ENCODE measurements at places on chromosomes 7 and 10. TPM values are rescaled to one million over a fixed set of nuclear protein-coding genes. Genes with fewer than 3 reads are reported as not detected.

The SMKR1 gene
- 3.8 TPM for total RNA-seq

The CDK14 gene
- 174 TPM for total RNA-seq

The ZNF736 gene
- 79.8 TPM for total RNA-seq

The ZNF37A gene
- 26.4 TPM for total RNA-seq

The NAT16 gene
- total RNA-seq, result not detected

The PRSS37 gene
- total RNA-seq, result not detected

The FAM131B gene
- 0.05 TPM for total RNA-seq

The PKD2L1 gene
- not detected for total RNA-seq

The LIPJ gene
- total RNA-seq, result 0.39 TPM

The SLC29A3 gene
- total RNA-seq, result 6.7 TPM

The ZNF853 gene
- 6.3 TPM for total RNA-seq

The ZNF503 gene
- not detected for total RNA-seq

The SPDYE8 gene
- not detected for total RNA-seq

The CALML3 gene
- total RNA-seq, result not detected

The ARF5 gene
- 77.1 TPM for total RNA-seq

The PTN gene
- not detected for total RNA-seq

The RBM20 gene
- total RNA-seq, result not detected

The FEZF1 gene
- not detected for total RNA-seq

The TWNK gene
- 11.8 TPM for total RNA-seq

The RNF32 gene
- 2.3 TPM for total RNA-seq

The ATP5F1C gene
- total RNA-seq, result 114 TPM

The OGDHL gene
- total RNA-seq, result not detected

The TAS2R4 gene
- total RNA-seq, result 5.4 TPM

The NACAD gene
- total RNA-seq, result 0.49 TPM

The FAM25C gene
- not detected for total RNA-seq

The OR2A5 gene
- not detected for total RNA-seq

The PNLIPRP1 gene
- not detected for total RNA-seq

The PSMC2 gene
- 51.1 TPM for total RNA-seq

The CALML5 gene
- total RNA-seq, result not detected

The EN2 gene
- not detected for total RNA-seq

The PTCD1 gene
- 10.2 TPM for total RNA-seq

The ADAM22 gene
- 2.0 TPM for total RNA-seq

The PRSS2 gene
- total RNA-seq, result not detected

The STEAP2 gene
- total RNA-seq, result not detected

The MAD1L1 gene
- total RNA-seq, result 110 TPM

The PRKCQ gene
- total RNA-seq, result 0.15 TPM
